ENCODE measurements at places on chromosomes 16 and 17. TPM values are rescaled to one million over a fixed set of nuclear protein-coding genes. Genes with fewer than 3 reads are reported as not detected.

NLRC3 gene
- 5.3 TPM for total RNA-seq

CCT6B gene
- total RNA-seq, result 2.5 TPM

HS3ST3B1 gene
- total RNA-seq, result 5.3 TPM

KRTAP4-4 gene
- not detected for total RNA-seq

- DNase-seq, result no peak
These were observed 2.3 kb upstream of the SERPINF1 start for GRCh38 chr17:1759529-1759928.

DNA sequence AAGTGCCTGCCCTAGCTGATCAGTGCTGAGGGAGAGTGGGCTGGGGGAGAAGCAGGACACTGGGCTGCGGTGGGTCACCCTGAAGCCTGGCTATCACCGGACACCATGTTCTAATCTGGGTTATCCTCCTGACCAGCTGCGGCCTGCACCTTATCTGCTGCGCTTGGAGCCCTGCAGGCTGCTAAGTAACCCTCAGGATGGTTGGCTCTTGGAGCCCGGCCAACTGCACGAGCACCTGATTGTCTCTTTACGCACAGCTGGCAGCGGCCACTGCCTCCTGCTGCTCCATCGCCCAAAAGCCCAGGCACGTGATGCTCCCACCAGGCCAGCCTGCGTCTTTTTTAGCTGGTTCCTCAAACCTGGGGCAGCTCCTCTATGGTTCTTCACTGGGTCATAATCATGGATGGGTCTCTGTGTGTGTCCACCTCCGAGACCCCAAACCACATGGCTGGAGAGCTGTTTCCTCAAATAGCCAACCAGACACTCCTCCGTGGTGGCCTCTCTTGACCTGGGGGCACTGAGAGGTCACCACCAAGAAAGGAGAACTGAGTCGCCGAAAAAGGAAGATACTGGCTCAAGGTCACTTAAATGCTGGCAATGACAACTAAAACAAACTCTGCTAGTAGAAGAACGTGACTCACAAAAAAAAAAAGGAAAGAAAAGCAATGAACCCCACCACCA, 21.7 kb downstream of the SPHK1 start:
- no peak for DNase-seq

DNA sequence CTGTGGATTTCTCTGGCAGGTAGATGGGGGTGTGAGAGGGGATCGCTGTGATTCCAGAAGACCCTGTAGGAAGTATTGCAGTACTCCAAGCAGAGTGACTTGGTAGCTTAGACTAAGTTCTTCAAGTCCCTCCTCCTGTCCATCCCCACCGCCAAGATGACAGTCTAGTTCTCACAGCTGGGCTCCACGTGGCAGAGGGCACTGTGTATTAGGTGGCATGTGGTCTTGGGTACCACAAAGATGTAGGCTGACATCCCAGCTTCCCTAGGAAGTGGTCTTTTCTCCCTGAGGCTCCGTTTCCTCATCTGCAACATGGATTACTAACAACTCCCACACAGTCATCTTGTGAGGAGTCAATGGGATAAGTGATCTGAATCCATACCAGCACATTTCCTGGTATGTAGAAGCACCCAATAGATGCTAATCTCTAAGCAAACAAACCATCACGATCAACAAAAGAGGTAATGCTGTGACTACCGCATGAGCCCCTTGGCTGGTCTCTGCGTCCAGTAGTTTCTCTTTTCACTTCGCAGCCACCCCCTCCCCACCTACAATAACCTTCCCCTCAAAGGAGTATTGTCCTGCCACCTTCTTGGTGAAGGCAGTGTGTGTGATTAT, 349.1 kb upstream of the EEF2KMT start:
- DNase-seq, result no peak

GSG1L gene
- total RNA-seq, result not detected

DPEP1 gene
- 24.2 TPM for total RNA-seq

GRCh38 chr16:4136229-4136813, 20.1 kb upstream of the ADCY9 start:
- DNase-seq, result peak; percentile 60

CDH15 gene
- total RNA-seq, result 0.31 TPM

- DNase-seq, result no peak
These were observed 13.9 kb upstream of the SCNN1B start for GRCh38 chr16:23288209-23288608.

DNA sequence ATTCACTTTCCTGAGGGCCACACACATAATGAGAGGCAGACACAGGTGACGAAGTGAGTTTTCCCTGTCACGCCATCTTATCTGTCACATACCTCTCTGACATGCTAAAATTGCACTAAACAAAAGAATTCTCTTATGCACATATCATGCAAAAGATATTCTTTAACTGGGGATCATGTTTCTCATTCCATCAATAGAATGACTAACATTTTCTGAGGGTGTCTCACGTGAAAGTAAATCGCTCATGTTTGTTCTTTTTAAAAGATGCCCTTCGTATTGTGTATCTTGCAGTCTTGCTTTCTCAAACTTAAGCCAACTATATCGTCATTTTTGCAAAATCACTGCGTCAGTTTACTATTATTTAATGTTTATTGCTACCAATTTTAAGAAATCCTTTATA, 306.4 kb downstream of the WWOX start:
- no peak for DNase-seq

GRCh38 chr16:23310217-23310616, 8.1 kb downstream of the SCNN1B start:
- DNase-seq, result no peak
